ENCODE measurements at places on chromosomes 3 and 15. TPM values are rescaled to one million over a fixed set of nuclear protein-coding genes. Genes with fewer than 3 reads are reported as not detected.

The CACNA2D2 gene
- total RNA-seq: 0.46 TPM

The ITGB5 gene
- total RNA-seq: 498 TPM

The LRRC49 gene
- 4.9 TPM for total RNA-seq

The GOLGA6L24 gene
- not detected for total RNA-seq

The TCAIM gene
- total RNA-seq: 24.1 TPM

The SEMA3G gene
- total RNA-seq: not detected

The PTH1R gene
- total RNA-seq: 3.1 TPM

The ITIH4 gene
- total RNA-seq: 8.3 TPM

The MFN1 gene
- 56.6 TPM for total RNA-seq

The ALG1L2 gene
- not detected for total RNA-seq

The FHIT gene
- total RNA-seq: 3.8 TPM

The SYNPR gene
- not detected for total RNA-seq

The OR5H14 gene
- not detected for total RNA-seq
